ENCODE measurements at places on chromosomes 12 and 14. TPM values are rescaled to one million over a fixed set of nuclear protein-coding genes. Genes with fewer than 3 reads are reported as not detected.
A peak's percentile ranks its signal among the peaks of the same experiment; 100 is the strongest.

- no peak overlapping the region for H3K27ac ChIP-seq
- H3K27me3 ChIP-seq, result no peaks in the 10 kb centered on the region
- no peak for DNase-seq
- no peaks in the 10 kb centered on the region for H3K36me3 ChIP-seq
Observed at GRCh38 chr12:124842800-124843510, 20.7 kb downstream of the SCARB1 start.

GRCh38 chr14:24595073-24595808 lies 14.2 kb downstream of the GZMH start:
- H3K4me3 ChIP-seq, result no peak overlapping the region
- no peak for DNase-seq
- H3K4me1 ChIP-seq, result no peaks in the 10 kb centered on the region
- no peak overlapping the region for H3K27ac ChIP-seq
- H3K36me3 ChIP-seq, result no peaks in the 10 kb centered on the region

GRCh38 chr14:22545842-22546721 lies 42.9 kb downstream of the DAD1 start:
- H3K27me3 ChIP-seq, result no peaks in the 10 kb centered on the region
- H3K4me3 ChIP-seq, result no peak overlapping the region
- H3K27ac ChIP-seq, result peak overlapping the region; percentile 92

DNA sequence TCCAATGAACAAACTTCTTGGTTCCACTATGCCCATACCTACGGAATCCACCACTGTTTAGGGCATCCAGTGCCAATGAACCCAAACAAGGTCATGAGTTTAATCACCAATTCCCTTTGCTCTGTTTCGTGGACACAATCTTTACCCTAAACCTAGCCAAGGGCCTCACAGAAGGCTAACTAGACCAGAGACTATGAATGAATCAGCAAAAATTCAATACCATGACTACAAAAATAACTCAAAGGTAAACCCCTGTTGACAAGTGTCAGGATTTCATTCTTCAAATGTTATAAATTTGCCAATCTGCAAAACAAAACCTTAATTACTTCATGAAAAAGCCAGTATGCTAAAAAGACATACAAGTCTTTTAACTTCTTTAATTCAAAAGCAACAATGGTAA lies 96.7 kb downstream of the CEP128 start:
- no peak overlapping the region for H3K4me3 ChIP-seq
- H3K36me3 ChIP-seq, result no peaks in the 10 kb centered on the region
- H3K27ac ChIP-seq, result no peak overlapping the region
- H3K4me1 ChIP-seq, result peaks cover 26% of the 10 kb centered on the region
- no peak for DNase-seq

- no peaks in the 10 kb centered on the region for H3K27me3 ChIP-seq
- H3K4me1 ChIP-seq, result no peaks in the 10 kb centered on the region
- no peak overlapping the region for H3K27ac ChIP-seq
- DNase-seq, result no peak
- peaks cover 14% of the 10 kb centered on the region for H3K36me3 ChIP-seq
Observed at GRCh38 chr12:123681605-123682004, 10.7 kb downstream of the TCTN2 start.

DNA sequence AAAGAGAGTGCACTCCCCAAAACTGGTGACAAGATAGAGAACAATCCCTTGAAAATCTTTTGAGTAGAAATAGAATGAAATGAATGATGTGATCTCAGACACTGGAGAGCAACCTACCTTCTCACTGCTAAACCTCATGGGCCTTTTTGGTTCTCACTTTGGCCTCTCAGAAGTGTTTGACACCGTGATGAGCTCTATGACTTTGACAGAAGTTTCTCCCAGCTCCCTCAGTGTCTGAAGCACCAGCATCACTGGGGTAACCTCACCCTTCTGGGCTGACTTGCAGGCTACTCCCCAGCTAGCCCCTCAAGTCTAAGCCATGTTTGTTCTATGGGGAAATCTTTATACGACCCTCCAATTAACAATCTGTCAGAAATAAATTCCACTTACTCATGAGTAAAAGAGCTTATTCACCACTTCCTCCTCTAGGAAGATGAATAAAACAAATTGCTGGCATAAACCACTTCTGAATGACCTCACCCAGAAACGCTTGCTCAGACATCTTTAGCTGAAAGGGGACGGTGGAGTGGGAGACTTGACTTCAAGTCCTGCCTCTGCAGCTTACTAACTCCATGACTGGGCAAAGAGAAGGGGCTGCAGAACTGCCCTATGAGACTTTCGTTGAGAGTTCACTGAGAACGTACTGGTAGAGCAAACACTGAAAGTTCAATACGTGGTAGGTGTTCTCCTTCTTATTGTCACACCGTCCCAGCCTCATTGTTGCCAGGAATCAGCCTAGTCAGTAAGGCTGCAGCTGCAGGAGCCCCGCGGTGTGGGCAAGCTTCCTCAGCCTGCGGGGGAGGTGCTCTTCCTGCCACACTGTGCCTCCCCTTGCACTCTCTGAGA lies 46.5 kb downstream of the ST8SIA1 start:
- H3K4me3 ChIP-seq, result no peak overlapping the region
- H3K4me1 ChIP-seq, result peaks cover 53% of the 10 kb centered on the region
- peaks cover 6% of the 10 kb centered on the region for H3K27me3 ChIP-seq
- peak overlapping the region; percentile 28 for H3K27ac ChIP-seq
- H3K36me3 ChIP-seq, result no peaks in the 10 kb centered on the region

DNA sequence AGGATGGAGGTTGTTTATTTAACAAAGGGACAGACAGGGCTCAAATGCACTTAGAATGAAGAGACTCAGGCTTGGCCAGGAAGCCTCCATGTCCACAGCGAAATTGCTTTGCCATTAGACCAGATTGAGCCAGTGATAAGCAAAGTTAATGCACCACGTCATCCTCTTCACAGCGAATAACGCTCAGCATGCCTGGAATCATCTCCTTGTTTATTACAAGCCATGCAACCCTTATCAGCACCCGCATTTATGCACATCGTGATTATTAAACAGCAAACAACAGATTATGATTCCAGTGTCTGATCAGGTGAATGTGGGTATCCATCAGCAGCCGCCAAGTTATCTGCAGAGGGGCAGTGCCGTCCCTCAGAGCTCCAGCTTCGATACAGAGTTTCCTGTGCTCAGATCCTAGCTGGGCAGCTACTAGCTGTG lies 175.0 kb upstream of the TMEM132C start:
- peaks cover 31% of the 10 kb centered on the region for H3K27me3 ChIP-seq
- no peak for DNase-seq
- no peaks in the 10 kb centered on the region for H3K36me3 ChIP-seq
- no peak overlapping the region for H3K4me3 ChIP-seq

- DNase-seq, result no peak
- H3K4me1 ChIP-seq, result peaks cover 36% of the 10 kb centered on the region
- no peak overlapping the region for H3K4me3 ChIP-seq
- peaks cover 15% of the 10 kb centered on the region for H3K36me3 ChIP-seq
- H3K27me3 ChIP-seq, result no peaks in the 10 kb centered on the region
Observed at GRCh38 chr14:103009559-103009958, 47.8 kb downstream of the CDC42BPB start.

DNA sequence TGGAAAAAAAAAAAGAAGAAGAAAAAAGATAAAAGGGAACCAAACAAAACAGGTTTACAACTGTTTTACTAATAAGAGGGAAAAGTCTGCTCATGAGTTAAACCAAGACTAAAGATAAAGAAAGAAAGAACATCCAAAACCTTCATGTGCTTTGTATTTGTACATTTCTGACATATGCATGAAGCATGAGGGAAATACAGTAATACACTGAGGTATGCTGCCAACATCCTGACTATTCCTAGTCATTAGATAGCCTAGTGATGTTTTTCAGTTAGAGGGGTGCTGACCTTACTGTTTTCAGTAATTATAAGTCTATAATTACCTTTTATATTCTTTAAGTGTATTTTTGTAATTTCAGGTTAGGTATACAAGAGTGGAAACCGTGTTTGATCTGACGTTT lies 793.3 kb downstream of the DIO2 start:
- no peaks in the 10 kb centered on the region for H3K27me3 ChIP-seq
- H3K4me1 ChIP-seq, result no peaks in the 10 kb centered on the region
- H3K36me3 ChIP-seq, result no peaks in the 10 kb centered on the region
- no peak for DNase-seq
- no peak overlapping the region for H3K27ac ChIP-seq

GRCh38 chr14:67335781-67336180 lies 23.8 kb downstream of the ATP6V1D start:
- no peak overlapping the region for H3K4me3 ChIP-seq
- H3K27me3 ChIP-seq, result no peaks in the 10 kb centered on the region

DNA sequence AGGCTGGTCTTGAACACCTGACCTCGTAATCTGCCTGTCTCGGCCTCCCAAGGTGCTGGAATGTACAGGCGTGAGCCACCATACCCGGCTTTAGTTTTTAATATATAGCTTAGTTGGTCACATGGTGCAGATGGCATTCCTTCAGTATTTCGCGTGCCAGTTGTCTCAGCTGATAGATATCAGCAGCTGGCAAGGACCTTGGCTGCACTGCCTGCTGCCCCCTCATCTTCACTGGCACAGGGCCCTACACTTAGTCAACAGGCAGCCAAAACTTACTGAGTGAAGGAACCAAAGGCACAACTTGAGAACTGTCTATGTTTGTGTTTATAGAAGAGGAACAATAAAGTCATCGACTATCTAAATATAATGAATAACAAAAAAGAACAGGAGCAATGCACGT lies 31.0 kb downstream of the EID3 start:
- no peak overlapping the region for H3K4me3 ChIP-seq
- H3K4me1 ChIP-seq, result peaks cover 9% of the 10 kb centered on the region
- H3K27me3 ChIP-seq, result no peaks in the 10 kb centered on the region
- peaks cover 14% of the 10 kb centered on the region for H3K36me3 ChIP-seq

DNA sequence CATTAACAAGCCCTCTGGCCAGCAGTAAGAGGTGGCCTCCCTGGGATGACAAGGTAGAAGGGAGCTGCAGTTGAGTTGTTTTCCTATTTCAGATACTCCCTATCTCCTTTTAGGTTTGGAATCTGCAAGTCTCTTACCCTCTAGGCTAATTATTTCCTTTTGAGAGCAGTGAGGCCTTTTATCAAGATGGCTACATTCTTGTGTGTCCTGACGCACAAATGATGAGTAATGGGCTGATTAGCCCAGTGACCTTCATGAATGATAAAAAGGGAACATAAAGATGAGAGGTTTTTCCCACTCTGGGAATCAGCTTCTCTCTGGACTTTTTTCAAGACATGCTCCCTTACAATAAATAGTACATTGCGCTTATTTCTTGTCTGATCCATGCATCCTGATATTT lies 22.9 kb downstream of the DYRK2 start:
- H3K27me3 ChIP-seq, result no peaks in the 10 kb centered on the region
- peaks cover 13% of the 10 kb centered on the region for H3K36me3 ChIP-seq

DNA sequence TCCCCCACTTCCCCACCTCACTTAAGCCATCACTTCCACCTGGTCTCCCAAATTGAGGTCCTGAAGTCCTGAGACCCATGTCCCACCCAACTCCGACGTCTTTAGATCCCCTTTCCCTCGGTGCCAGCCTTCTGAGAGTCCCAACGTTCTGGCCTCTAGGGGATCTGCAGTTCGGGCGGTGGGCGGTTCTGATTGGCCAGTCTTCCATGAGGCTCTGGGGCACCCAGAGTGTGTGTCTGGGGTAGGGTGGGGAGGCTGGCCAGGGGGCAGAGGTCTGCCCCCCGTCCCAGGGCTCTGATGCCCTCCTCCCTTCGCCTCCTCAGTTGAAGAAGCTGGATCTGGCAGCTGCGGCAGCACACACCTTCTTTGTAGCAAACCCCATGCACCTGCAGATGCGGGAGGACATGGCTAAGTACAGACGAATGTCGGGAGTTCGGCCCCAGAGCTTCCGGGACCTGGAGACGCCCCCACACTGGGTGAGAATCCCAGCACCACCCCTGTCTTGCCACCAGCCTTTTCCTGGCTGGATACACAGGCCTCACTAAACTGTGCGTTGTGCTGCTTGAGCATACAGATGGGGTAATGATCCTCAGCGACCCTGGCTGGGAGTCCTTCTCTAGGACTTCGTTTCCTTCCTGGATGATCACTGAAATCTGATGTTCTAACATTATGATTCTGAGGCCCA lies 1.5 kb downstream of the P3H3 start:
- peaks cover 19% of the 10 kb centered on the region for H3K36me3 ChIP-seq
- peaks cover 38% of the 10 kb centered on the region for H3K4me1 ChIP-seq
- DNase-seq, result peak; percentile 85
- no peaks in the 10 kb centered on the region for H3K27me3 ChIP-seq
- H3K4me3 ChIP-seq, result peak overlapping the region; percentile 96

GRCh38 chr14:24093901-24094840 lies at the start of gene PCK2:
Gene PCK2, plus strand, starts transcription at chr14:24094311. Its CDS starts 95 bp downstream, at chr14:24094406.
- H3K4me3 ChIP-seq, result peak within 1 kb of the TSS; percentile 99
- H3K4me1 ChIP-seq, result peaks cover 35% of the 10 kb centered on the region

- H3K36me3 ChIP-seq, result no peaks in the 10 kb centered on the region
- peak overlapping the region; percentile 27 for H3K27ac ChIP-seq
- no peaks in the 10 kb centered on the region for H3K27me3 ChIP-seq
- H3K4me3 ChIP-seq, result no peak overlapping the region
- H3K4me1 ChIP-seq, result peaks cover 33% of the 10 kb centered on the region
Observed at GRCh38 chr14:93323600-93324174, 9.1 kb downstream of the BTBD7 start.

DNA sequence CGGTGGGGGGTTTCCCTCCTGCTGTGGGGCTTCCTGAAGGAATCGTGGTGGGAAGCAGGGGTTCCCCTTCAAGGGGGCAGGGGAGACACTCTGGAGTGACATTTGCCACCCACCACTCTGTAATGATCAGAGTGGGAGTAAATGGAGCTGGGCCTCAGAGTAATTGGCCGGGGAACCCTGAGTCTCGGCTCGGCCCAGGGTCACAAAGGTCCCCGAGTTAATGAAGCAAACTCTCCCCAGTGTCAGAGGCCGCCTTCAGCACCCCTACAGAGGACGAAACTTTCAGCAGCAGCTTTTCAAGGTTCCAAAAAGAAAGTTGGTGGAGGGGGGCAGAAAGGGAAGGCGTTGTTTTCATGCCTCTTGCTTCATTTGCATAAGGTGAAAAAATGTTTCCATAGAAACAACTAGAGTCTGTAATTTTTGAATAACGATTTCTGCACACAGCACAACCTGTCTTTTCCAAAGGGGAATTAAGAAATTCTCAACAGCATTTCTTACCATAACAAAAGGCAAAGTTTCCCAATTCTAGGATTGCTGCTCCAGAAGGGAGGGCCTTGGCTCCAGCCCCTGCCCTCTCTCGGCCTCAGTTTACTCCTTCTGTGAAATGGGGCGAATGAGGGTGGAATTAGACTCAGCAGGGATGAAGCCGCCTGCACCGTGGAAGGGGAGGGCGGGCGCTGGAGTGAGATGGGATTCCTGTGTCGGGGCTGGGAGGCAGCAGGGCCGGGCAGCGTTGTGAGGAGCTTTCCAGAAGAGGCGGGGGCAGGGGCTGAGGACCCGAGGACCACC lies 67.0 kb upstream of the BEGAIN start:
- no peaks in the 10 kb centered on the region for H3K36me3 ChIP-seq
- peaks cover 3% of the 10 kb centered on the region for H3K4me1 ChIP-seq
- H3K27ac ChIP-seq, result no peak overlapping the region
- H3K4me3 ChIP-seq, result no peak overlapping the region

- H3K27me3 ChIP-seq, result no peaks in the 10 kb centered on the region
- H3K4me3 ChIP-seq, result peak overlapping the region; percentile 47
- H3K4me1 ChIP-seq, result peaks cover 82% of the 10 kb centered on the region
- H3K36me3 ChIP-seq, result peaks cover 16% of the 10 kb centered on the region
- H3K27ac ChIP-seq, result peak overlapping the region; percentile 96
- DNase-seq, result no peak
Observed at GRCh38 chr12:128817111-128818015, 6.4 kb downstream of the SLC15A4 start.

The LBHD2 gene
- not detected for total RNA-seq

The NFE2 gene
- not detected for total RNA-seq

The HHIPL1 gene
- total RNA-seq, result 1.6 TPM

The KRT79 gene
- 0.31 TPM for total RNA-seq

The RABGGTA gene
- 34.9 TPM for total RNA-seq

The CHST11 gene
- 9.1 TPM for total RNA-seq

The CLIP1 gene
- 74.1 TPM for total RNA-seq

The PLEKHG7 gene
- not detected for total RNA-seq

The SERPINA9 gene
- total RNA-seq, result not detected

The TIMM9 gene
- total RNA-seq, result 27.5 TPM

The LDHB gene
- total RNA-seq, result 532 TPM

Measured in chondrocyte (in vitro differentiated cells).